Naive thymus-derived CD8-positive, alpha-beta T cell (primary cell): ENCODE measurements at places on chromosomes 7 and 10.

GRCh38 chr7:57651006-57651405 is 201.0 kb downstream of the ZNF716 start:
- no peak for DNase-seq

- no peak for DNase-seq
Observed at GRCh38 chr10:25082276-25083204, 66.1 kb downstream of the THNSL1 start.

GRCh38 chr10:1964476-1964875 is 227.2 kb upstream of the ADARB2 start:
- DNase-seq: no peak

DNA sequence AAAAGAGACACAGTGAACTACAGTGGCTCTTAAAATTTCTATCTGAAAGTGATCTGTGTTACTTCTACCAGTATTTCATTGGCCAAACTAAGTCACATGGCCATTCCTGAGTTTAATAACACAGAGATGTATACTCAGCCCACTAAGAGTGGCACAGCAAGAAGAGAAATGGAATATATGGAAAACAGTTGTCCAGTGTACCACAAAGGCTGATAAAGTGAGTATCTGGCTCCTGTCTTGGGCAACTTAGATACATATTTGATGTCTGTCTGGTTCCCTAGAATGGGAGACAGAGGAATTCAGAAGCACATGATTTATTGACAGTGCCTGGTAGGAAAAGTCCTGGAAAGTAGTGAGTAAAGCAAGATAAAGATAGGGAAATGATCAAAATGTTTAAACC is 10.1 kb upstream of the PON1 start:
- DNase-seq: no peak
